Stimulated activated CD8-positive, alpha-beta memory T cell treated with anti-CD3 and anti-CD28 coated beads, Interleukin-4, amount 100 ng/mL, for 1 hour (primary cell): ENCODE measurements at places on chromosomes 13 and 19.
A peak's percentile ranks its signal among the peaks of the same experiment; 100 is the strongest.

DNA sequence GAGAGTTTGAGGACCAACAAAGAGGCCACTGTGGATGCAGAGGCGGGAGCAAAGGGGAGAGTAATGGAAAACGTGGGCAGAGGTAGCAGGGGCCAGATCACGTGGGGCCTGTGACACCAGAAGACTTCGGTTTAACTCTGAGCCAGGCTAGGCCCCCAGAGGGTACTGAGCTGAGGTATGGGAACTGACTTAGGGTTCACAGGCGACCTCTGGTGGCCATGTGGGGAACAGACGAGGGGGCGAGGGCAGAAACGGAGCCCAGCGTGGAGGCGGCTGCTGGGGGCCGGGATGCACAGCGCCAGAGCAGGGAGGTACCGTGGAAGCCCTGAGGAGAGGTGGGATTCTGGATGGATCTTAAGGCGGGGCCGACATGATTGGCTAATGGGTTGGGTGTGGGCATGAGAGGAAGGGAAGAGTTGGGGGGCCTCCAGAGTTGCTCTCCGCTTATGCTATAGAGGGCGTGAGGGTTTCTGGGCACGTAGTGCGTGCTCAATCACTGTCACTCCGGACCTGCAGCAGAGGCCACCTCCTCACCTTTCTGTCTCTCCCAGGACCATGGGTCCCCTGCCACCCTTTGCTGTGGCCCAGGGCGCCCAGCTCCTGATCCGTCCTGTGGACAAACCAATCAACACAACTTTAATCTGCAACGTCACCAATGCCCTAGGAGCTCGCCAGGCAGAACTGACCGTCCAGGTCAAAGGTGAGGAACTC is 13.7 kb downstream of the PVR start:
- peak; percentile 30 for DNase-seq

- DNase-seq = no peak
Observed at GRCh38 chr13:70792121-70792520, 683.9 kb upstream of the KLHL1 start.

- DNase-seq = no peak
Observed at GRCh38 chr13:50548586-50548985, 294.9 kb downstream of the DLEU7 start.

- DNase-seq = no peak
Observed at GRCh38 chr19:46030812-46031550, 8.1 kb upstream of the PGLYRP1 start.

- DNase-seq = no peak
Observed at GRCh38 chr19:4069331-4069959, 2.7 kb upstream of the ZBTB7A start.

DNA sequence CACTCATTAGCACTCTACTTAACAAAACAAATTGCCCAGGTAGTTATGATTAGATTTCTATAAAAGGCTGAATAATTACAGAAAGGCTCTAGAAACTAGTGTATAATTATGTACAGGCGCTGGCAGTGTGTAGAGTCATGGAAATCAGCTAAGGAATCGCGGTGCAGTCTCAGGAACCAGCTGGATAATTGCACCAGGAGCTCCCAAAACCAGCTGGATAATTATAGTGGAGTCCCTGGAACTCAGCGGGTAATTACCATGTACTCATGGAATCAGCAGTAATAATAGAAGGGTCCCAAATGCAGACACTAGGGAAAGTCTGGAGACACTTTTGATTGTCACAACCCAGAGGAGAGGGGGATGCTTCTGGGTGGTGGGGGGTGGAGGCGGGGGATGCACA is 23.2 kb upstream of the TTYH1 start:
- no peak for DNase-seq

DNA sequence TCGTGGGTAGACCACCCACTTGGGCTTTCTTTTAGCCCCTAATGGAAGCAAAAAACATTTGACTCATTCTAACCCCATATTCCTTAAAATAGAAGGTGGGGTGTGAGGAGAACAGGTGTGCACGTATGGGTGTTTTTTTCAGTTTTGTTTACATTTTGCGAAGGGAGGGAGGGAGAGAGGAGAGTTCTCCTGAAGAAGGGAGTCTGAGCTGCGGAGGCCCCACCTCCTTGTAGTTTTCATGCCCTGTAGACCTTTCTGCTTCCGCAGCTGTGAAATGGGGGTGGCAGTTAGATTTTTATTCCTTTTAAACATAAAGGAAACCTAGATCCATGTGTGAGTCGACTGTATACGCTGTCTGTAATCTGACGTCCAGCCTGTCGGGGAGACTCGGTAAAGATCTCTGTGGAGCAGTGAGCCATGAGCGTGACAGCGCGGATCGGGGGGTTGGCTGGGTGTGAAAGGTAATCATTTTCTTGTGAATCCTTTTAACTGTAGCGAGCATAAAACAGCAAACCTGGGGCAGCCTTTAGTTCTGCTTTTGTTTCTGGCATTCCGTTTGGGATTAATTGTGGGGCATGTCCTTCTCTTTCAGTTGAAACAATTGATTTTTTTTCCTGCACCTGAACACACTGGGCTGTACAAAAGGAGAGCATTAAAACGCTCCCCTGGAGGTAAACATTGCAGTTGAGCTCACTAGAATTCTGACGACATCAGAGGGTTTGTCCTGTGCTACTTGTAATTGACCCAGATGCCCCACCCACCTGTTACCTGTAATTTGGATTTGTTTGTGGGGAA is 2.3 kb downstream of the UPF1 start:
- no peak for DNase-seq

DNA sequence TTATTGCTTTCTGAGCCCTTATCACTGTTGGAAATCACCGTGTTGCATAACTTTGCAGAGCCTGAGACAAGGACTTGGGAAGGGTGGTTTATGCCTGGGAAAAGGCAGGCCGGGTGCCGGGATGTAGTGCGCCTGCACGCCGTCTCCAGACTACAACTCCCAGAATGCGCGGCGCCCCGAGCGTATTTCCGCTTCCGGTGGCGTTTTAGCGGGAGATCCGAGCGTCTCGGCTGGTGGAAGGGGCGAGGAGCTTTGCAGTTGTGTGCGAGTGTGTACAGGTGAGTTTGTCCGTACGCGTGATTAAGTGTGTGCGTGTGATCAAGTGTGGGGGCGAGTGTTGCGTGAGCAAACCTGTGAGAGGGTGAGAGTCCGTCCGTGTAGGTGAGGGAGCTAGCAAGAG is 75.4 kb downstream of the PEG3 start:
- DNase-seq = no peak

DNA sequence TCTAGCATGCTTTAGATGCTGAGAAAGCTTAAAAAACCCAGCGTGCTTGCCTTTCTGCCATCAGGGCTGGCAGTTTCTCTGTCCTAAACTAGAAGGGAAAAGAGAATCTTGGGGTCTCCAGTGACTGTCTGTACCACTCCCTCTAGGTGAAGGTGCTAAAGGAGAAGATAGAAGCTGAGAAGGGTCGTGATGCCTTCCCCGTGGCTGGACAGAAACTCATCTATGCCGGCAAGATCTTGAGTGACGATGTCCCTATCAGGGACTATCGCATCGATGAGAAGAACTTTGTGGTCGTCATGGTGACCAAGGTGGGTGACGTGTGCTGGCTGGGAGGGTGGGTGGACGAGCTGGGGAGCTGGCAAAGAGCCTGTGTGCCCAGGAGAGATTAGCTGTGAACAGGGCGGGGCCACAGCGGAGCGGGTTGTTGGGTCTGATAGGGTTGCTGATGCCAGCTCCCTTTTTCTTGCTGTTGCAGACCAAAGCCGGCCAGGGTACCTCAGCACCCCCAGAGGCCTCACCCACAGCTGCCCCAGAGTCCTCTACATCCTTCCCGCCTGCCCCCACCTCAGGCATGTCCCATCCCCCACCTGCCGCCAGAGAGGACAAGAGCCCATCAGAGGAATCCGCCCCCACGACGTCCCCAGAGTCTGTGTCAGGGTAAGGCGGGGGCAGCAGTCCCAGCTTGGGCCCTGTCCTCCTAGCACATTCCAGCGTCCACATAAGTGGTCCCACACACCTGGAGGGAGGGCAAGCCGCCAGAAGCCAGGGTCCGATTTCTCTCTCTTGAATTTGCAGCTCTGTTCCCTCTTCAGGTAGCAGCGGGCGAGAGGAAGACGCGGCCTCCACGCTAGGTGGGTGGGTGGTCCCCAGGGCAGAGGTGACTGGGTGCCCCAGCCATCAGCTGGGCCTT is 2.3 kb downstream of the RAD23A start:
- no peak for DNase-seq

GRCh38 chr19:50178320-50178719 is 15.2 kb upstream of the IZUMO2 start:
- DNase-seq = no peak

DNA sequence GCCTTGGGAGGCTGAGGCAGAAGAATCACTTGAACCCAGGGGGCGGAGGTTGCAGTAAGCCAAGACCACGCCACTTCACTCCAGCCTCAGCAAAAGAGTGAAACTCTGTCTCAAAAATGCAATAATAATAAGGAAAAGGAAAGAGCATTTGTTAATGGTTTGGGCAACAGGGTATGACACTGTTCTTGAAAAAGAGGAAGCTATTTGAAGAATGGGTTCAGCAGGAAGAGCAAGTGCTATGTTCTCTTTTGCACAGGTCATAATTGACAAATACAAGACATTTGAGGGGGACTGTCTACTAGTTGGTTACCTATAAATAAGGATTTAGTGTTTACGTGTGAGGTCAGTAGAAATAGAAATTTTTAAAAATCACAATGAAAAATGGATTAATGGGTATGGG is 218.3 kb downstream of the DCT start:
- no peak for DNase-seq

DNA sequence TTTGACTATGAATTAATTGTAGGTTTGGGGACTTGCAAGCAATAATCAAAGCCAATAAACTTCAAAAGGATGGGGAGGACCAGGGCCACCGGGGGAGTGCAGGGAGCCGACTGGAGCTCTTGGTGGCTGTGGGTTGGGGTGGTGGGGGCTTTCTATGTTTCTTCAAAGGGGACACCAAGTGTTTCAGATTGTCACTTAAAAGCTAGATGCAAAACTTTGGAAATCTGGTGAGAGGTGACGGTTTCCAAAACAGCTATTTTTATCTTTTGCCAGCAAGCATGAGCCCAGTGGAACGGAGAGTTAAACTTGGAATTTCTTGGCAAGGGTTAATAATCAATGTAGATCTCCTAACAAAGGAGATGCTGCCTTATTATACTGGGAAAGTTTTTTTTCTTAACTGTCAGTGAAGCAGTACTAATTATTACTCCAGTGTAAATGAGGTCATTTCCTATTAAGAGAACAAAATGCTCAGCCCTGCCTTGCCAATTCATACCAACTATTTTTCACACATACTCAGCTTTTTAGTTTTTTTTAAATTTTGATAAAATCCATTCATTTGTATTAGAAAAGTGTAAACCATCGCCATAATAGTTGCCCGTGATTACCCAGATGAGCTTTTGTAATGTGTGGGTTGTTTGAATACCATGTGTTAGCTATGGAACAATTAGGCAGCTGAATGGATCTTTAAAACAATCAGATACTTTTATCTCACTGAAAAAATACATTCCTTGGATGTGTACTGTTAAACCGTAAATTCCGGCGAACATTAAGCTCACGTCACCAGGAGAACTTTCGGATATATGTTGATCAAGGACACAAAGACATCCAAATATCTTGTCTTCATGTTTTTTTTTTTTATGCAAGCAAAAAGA is 95.9 kb upstream of the ZNF536 start:
- DNase-seq = no peak

- DNase-seq = no peak
Observed at GRCh38 chr13:49953560-49953959, 17.4 kb upstream of the SPRYD7 start.

DNA sequence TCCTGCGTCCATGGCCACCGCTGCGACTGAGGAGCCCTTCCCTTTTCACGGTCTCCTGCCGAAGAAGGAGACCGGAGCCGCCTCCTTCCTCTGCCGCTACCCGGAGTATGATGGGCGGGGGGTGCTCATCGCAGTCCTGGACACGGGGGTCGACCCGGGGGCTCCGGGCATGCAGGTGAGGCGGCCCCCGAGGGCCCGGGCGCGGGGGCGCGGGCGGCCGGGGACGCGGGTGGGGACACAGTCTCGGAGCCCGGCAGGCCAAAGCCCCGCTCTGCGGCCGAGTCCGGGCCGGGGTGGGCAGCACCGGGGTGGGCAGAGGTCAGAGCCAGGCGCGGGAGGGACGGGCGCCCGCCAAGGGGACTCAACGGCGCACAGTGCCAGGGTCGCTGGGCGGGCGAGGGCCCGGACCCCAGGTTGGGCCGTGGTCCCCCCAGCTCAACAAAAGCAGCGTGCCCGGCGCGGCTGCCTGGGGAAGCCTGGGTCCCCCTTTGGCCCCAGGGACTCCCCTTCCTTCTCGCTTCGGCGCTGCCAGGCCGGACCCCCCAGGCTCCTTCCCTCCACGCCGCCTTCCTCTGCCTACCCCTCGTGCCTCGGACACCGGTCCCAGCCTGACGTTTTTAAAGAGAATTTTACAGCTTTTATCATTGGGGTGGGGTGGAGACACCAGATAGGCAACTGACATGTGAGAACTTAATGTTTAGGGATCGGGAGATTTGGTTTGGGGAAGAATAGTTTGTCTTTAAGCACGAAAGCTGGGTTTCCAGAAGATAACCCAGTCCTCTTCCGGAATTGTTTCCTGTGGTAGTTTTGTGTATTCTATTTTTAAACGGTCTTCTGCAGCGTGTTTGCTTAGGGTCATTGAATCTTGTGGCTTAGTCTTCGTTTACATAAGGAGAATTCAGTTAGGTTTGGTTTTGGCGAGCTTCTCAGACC is 509 bp downstream of the TPP2 start:
- no peak for DNase-seq

- DNase-seq = peak; percentile 93
Observed at GRCh38 chr19:55117663-55118391, 390 bp upstream of the PPP1R12C start.

DNA sequence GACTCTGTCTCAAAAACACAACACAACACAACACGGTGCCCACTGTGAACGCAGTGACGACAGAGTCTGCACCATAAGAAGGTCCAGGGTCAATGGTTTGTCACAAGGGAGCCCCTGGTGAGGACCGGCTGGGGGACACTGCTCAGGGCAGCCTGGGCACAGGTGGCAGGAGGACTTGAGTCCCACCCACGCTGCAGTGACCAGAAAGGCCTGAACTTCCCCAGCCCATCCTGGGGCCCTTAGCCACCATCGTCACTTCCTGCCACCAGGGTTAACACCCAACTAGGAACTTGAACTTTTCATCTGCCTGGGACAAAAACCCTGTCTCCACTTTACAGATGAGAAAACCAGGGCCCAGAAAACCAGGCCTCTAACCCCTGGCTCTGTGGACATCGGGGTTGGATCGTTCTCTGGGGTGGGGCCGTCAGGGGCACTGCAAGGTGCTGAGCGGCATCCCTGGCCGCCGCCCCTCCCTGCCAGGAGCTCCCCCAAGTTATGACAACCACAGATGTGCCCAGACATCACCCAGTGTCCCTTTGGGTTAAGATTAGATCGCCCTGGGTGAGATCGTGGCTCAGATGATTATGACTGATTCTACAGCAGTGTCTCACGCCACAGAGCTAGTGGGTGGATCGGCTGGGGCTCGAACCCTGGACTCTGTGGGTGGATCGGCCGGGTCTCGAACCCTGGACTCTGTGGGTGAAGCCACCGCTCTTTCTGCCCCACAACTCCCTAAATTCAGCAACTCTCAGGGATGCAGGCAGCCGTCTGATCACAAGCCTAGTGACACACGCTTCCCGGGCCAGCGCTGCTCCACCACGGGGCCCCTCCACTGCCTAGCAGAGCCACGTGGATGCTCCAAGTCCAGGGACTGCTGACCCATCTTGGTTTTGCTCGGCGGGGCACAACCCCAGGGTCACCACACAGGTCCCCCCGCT is 14.0 kb downstream of the MOB3A start:
- no peak for DNase-seq

- no peak for DNase-seq
Observed at GRCh38 chr13:28569886-28570285, 75.0 kb upstream of the FLT1 start.

GRCh38 chr19:2774083-2774679 is 8.9 kb downstream of the SGTA start:
- no peak for DNase-seq
